Activated CD8-positive, alpha-beta memory T cell treated with anti-CD3 and anti-CD28 coated beads, Interleukin-2, amount 10 ng/mL, durations not matched to agents 7 days and 5 days (primary cell): ENCODE measurements at places on chromosomes 1 and 21. TPM values are rescaled to one million over a fixed set of nuclear protein-coding genes. Genes with fewer than 3 reads are reported as not detected.

The ZC3H12A gene
- total RNA-seq, result 20.9 TPM

The ADAMTSL4 gene
- 0.35 TPM for total RNA-seq

The FCRL6 gene
- 0.23 TPM for total RNA-seq

The SPRR1B gene
- not detected for total RNA-seq

The ID3 gene
- 34.2 TPM for total RNA-seq

The CLDN19 gene
- not detected for total RNA-seq

The GPR3 gene
- 0.49 TPM for total RNA-seq

The BMP8B gene
- 0.47 TPM for total RNA-seq

The OR2L2 gene
- total RNA-seq, result not detected

The LRRC71 gene
- total RNA-seq, result not detected

The OR2T35 gene
- not detected for total RNA-seq

The KRTAP11-1 gene
- total RNA-seq, result not detected

The TFF2 gene
- not detected for total RNA-seq

The MXRA8 gene
- total RNA-seq, result not detected

The SPRR2A gene
- total RNA-seq, result not detected

The CD53 gene
- 403 TPM for total RNA-seq

The SERBP1 gene
- 347 TPM for total RNA-seq

The URB1 gene
- total RNA-seq, result 28.3 TPM

The PYHIN1 gene
- total RNA-seq, result 57.8 TPM

The RGS7 gene
- total RNA-seq, result not detected

The GIPC2 gene
- total RNA-seq, result 0.23 TPM

The GJA8 gene
- total RNA-seq, result not detected

The ATP1A4 gene
- not detected for total RNA-seq

The RUNX3 gene
- 224 TPM for total RNA-seq

The SH2D2A gene
- total RNA-seq, result 205 TPM

The ZNF593OS gene
- not detected for total RNA-seq

The ELK4 gene
- 79.7 TPM for total RNA-seq

The TEDDM1 gene
- total RNA-seq, result not detected

The AIRE gene
- total RNA-seq, result 0.33 TPM

The MCM3AP gene
- 134 TPM for total RNA-seq

The CHI3L2 gene
- total RNA-seq, result 13.0 TPM

The KLHDC9 gene
- 0.85 TPM for total RNA-seq

The TNFRSF4 gene
- total RNA-seq, result 72.4 TPM

The PDE4B gene
- total RNA-seq, result 71.2 TPM

The PSEN2 gene
- total RNA-seq, result 8.0 TPM

The HTR6 gene
- not detected for total RNA-seq

The STMN1 gene
- total RNA-seq, result 626 TPM

The CCT3 gene
- total RNA-seq, result 361 TPM

The ILDR2 gene
- 7.4 TPM for total RNA-seq

The OXCT2 gene
- 0.82 TPM for total RNA-seq
